Small intestine (tissue), 16 donors: ENCODE measurements at places on chromosomes 2 and 18. TPM values are rescaled to one million over a fixed set of nuclear protein-coding genes. Genes with fewer than 3 reads are reported as not detected.

Gene LRRC30
- polyA plus RNA-seq: not detected

Gene CMPK2
- 5.5 TPM for polyA plus RNA-seq

- no peak overlapping the region for H3K27ac ChIP-seq
- no peak for DNase-seq
- no peaks in the 10 kb centered on the region for H3K27me3 ChIP-seq
- no peaks in the 10 kb centered on the region for H3K4me1 ChIP-seq
Measured at GRCh38 chr2:28578774-28579173, 82.9 kb downstream of the PLB1 start.

GRCh38 chr2:112185131-112185530, 46.9 kb downstream of the FBLN7 start:
- no peak overlapping the region for H3K27ac ChIP-seq
- peaks cover 18% of the 10 kb centered on the region for H3K27me3 ChIP-seq
- no peak for DNase-seq
- no peaks in the 10 kb centered on the region for H3K4me1 ChIP-seq
- H3K4me3 ChIP-seq: no peak overlapping the region
